M059J (cell line): ENCODE measurements at places on chromosomes 5 and 9. TPM values are rescaled to one million over a fixed set of nuclear protein-coding genes. Genes with fewer than 3 reads are reported as not detected.
A peak's percentile ranks its signal among the peaks of the same experiment; 100 is the strongest.

DNA sequence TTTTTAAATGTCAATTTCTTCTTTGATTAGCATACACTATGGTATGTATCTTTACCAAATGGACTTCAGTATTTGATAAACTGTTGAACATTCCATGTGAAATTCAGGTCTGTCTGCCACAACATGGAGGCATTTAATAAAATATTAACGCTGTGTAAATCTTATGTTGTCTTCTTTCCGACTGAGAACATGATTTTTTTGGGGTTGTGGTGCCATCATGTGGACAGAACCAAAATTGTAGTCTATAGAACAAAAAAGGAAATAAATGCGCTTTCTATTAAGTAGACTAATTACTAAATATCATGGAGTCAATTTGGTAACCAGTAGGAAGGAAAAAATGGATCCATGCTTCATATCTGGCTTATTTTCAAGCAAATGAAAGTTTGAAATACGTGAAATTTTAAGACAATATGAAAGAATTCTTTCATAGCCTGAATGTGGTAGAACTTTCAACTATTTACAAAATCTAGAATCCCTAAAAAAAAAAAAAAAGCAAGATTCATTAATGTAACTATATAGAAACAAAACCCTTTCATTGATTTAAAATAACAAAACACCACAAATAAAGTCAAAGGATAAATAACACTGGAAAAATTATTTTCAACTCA, 2.8 kb upstream of the PLK2 start:
- DNase-seq, result peak; percentile 62

Gene MSX2
- total RNA-seq, result not detected in 2 replicates

Gene ACOT12
- total RNA-seq, result not detected in 2 replicates

Gene BBLN
- 289 and 427 TPM in 2 replicates for total RNA-seq

DNA sequence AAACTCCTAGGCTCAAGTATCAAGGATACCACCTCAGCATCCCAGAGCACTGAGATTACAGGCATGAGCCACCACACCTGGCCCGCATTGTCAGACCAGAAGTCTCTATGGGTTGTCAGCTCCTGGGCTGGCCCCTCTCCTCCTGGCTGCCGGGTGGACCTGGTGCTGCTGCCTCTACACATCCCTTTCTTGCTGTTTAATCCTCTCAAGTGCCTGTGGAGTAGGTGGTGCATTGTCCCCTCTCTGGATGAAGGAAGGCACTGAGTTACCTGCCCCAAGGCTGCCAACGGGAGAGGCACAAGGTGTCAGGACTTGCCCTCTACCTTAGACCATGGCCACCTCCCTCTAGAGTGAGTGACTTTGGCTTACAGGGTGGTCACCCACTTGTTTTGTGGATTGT, 37.4 kb downstream of the PHF2 start:
- no peak for DNase-seq

GRCh38 chr5:177232358-177232757, 71.2 kb downstream of the RAB24 start:
- no peak for DNase-seq

GRCh38 chr9:12094046-12094445, 599.1 kb upstream of the TYRP1 start:
- no peak for DNase-seq

Gene HSPB3
- total RNA-seq, result 4.9 and 9.0 TPM in 2 replicates

Gene ISL1
- not detected in 2 replicates for total RNA-seq

DNA sequence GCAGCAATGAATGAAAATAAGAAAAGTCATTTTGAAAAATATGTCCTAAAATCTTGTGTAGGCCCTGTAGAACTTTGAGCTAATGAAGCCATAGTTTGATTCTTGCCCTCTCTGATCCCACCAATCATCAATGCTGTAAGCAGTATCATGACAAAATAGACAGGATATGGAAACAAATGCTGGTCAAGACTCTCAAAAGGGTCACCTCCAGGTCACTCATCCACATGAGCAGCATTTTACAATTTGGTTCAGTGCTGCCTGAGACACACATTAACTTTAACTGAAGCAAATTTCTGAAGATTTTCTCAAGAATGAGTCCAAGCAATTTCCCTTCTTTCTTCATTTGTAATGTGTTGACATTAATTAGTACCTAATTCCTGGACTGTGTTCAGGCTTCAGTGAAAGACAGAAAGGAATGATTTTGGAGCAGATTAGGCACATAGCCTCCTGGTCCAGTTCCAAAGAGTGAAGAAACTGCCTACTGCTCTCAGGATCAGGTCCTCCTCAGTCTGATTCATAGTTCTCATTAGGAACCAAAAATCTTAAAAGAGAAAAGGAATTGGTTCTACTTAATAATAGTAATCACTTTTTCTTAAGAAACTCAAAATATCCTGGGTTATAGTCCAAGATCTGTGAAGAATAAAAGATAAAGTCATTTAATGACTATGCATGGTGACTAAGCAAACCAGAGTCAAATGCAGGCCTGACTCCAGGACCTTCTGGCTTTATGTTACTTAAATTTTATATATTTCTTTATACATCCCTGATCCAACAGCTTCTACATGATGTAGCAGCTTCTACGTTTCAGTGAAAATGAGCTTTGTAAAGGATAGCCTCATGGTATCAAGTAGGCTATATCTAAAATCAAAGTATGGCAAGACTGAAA, 192.1 kb upstream of the RGMB start:
- peak; percentile 56 for DNase-seq

- DNase-seq, result no peak
Observed at GRCh38 chr9:114244570-114244969, 78.3 kb upstream of the ORM1 start.

GRCh38 chr9:98368366-98369065, 113.1 kb upstream of the TBC1D2 start:
- no peak for DNase-seq

Gene PAEP
- total RNA-seq, result not detected in 2 replicates

GRCh38 chr5:113343343-113343742, 91.4 kb downstream of the TSSK1B start:
- peak; percentile 45 for DNase-seq

GRCh38 chr9:98724810-98725530, 16.2 kb upstream of the GABBR2 start:
- DNase-seq, result no peak

Gene DBH
- not detected in 2 replicates for total RNA-seq

Gene ANKH
- 5.4 and 20.8 TPM in 2 replicates for total RNA-seq

GRCh38 chr5:27652505-27652904, 614.1 kb upstream of the CDH9 start:
- DNase-seq, result no peak

Gene NIPSNAP3A
- total RNA-seq, result 62.1 and 85.4 TPM in 2 replicates

Gene TICAM2
- total RNA-seq, result 14.0 and 16.0 TPM in 2 replicates

Gene ORM2
- not detected in 2 replicates for total RNA-seq

- no peak for DNase-seq
Observed at GRCh38 chr5:36705055-36705454, 98.6 kb downstream of the SLC1A3 start.

GRCh38 chr9:34628656-34629490, at the start of gene ARID3C:
ARID3C (minus strand) TSS chr9:34629066; CDS start chr9:34628014, 1,052 bp downstream.
- DNase-seq, result peak; percentile 17

Gene OGN
- total RNA-seq, result not detected in 2 replicates

DNA sequence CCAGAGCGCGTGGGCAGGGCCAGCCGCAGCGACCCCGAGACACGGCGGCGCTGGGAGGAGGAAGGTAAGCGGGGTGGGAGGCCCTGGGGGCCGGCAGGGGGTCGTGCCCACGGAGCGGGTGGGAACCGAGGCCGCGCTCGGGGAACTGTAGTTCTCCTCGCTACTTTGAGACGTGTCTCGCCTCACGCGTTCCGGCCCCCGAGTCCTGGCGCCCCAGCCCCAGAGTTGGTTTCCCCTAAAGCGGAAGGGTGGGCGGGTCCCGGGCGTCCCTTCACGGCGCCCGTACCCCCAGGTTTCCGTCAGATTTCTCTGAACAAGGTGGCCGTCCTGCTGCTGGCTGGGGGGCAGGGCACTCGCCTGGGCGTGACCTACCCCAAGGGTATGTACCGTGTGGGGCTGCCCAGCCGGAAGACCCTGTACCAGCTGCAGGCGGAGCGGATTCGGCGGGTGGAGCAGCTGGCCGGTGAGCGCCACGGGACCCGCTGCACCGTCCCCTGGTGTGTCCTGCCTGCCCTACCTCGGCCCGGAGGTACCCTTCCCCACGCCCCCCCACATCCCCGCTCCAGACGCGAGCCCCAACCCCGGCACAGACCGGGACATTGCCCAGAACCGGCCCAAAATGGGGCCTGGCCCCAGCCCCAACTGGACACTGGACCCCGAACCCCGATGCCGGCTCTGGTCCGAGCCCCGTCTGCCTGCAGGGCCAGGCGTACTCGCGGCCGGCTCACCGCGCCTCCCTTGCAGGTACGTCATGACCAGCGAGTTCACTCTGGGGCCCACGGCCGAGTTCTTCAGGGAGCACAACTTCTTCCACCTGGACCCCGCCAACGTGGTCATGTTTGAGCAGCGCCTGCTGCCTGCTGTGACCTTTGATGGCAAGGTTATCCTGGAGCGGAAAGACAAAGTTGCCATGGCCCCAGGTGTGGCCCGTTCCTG, 709 bp downstream of the UAP1L1 start:
- no peak for DNase-seq

- DNase-seq, result no peak
Observed at GRCh38 chr5:148928141-148928540, 101.7 kb downstream of the ADRB2 start.

- DNase-seq, result peak; percentile 59
Observed at GRCh38 chr5:141003791-141004611, 37.7 kb downstream of the PCDHAC2 start.

- DNase-seq, result peak; percentile 84
Observed at GRCh38 chr5:139655727-139656271, 7.7 kb downstream of the CXXC5 start.

Gene RAI14
- total RNA-seq, result 77.5 and 117 TPM in 2 replicates

DNA sequence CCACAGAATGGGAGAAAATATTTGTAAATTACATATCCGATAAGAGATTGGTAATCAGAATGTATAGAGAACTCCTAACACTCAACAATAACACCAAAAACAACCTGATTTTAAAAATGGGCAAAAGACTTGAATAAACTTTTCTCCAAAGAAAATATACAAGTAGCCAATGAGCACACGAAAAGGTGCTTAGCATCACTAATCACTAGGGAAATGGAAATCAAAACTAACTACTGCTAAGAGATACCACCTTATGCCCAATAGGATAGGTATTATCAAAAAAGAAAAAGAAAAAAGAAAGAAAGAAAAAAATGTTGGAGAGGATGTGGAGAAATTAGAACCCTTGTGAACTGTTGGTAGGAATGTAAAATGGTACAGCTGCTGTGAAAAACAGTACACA, 212.1 kb downstream of the TLR4 start:
- DNase-seq, result no peak

DNA sequence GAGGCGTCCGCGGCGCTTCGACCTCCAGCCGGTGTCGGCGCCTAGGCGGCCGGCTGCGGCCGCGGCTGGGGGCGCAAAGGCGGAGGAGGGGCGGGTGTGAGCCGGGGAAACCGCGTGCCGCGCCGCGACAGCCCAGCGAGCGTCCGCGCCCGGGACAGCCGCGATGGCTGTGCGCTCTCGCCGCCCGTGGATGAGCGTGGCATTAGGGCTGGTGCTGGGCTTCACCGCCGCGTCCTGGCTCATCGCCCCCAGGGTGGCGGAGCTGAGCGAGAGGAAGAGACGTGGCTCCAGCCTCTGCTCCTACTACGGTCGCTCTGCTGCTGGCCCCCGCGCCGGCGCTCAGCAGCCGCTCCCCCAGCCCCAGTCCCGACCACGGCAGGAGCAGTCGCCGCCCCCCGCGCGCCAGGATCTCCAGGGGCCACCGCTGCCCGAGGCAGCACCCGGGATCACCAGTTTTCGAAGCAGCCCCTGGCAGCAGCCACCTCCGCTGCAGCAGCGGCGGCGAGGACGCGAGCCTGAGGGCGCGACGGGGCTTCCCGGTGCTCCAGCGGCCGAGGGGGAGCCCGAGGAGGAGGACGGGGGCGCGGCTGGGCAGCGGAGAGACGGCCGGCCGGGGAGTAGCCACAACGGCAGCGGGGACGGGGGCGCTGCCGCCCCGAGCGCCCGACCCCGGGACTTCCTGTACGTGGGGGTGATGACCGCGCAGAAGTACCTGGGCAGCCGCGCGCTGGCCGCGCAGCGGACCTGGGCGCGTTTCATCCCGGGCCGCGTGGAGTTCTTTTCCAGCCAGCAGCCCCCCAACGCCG, 605 bp downstream of the CHSY3 start:
- no peak for DNase-seq
